ENCODE measurements at places on chromosomes 11 and 22.

- peak; percentile 91 for DNase-seq
Observed at GRCh38 chr11:46050003-46050461, 71.2 kb downstream of the PHF21A start.

DNA sequence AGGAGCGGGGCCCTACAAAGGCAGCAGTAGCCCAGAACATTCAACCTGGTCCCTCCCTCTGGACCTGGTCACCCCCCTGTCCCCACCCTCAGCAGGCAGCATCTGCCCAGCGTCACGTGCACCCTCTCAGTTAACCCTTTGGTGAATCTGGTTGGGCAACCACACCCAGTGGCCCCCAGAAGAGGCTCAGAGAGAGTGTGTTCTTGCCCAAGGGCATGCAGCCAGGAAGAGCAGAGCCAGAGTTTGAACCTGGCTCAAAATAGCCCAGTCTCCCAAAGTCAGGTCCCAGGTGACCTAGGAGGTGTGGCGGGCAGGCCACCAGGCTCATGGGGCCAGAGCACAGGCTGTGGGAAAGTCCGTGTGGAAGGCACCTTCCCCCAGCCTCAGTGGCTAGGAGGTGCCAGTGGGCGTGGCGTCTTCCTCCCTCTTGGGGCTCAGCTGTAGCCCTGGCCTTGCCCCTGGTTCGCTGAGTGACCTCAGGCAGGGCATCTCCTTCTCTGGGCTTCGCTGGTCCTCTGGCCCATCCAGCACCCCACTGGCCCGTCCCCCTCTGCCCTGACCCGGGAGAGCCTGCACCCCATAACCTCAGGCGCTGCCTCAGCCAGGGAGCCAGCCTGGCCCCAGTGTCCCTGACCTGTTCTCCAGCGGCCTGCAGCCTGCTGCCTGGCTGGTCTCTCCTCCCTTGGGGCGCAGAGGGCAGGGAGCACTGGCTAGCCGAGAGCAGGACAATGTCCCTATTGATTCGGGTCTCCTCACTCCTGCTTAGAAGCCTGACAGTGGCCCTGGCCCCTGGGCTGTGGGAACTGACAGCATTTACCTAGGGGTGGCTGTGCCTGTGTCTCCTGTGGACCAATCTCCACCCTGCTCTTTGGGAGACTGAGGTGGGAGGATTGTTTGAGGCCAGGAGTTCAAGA is 7.0 kb downstream of the ALDH3B1 start:
- DNase-seq: no peak

DNA sequence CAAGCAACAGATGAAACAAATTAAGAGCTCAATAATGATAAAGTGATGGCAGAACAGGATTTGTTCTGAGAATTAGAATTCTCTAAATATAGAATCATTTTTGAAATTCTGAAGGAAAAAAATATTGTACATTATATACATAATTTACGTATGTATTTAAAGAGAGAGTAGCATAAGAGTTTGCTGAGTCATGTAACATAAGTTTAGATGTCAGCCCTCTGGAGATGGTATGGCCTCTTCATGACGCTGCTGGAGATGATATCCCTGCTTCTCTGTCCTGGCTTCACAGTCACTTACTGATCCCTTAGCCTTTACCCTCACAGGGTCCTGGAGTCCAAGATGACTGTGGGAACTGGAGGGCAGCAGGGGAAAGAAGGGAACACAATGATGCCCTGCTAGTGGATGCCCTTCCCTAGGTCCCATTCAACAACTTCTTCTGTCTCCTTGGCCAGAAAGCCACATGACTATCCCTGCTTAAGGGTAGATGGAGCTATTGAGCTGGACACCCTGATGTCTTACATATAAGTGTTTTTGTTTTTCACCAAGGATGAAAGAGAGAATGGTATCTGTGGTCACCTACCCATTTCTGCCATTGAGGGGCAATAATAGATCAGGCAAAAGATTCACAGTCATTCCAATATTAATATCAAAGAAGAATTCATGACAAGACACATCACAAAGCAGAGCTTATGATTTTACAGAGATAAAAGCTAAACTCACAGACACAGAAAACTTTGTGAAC is 753.1 kb downstream of the TBC1D22A start:
- DNase-seq: peak; percentile 1

GRCh38 chr11:125968354-125968753 is 22.5 kb downstream of the VSIG10L2 start:
- DNase-seq: no peak

Measured in fibroblast of upper back skin (primary cell).